ENCODE measurements at places on chromosomes 5 and 9.

- DNase-seq, result peak; percentile 58
These were observed 278.1 kb downstream of the AOPEP start for GRCh38 chr9:95004411-95005277.

DNA sequence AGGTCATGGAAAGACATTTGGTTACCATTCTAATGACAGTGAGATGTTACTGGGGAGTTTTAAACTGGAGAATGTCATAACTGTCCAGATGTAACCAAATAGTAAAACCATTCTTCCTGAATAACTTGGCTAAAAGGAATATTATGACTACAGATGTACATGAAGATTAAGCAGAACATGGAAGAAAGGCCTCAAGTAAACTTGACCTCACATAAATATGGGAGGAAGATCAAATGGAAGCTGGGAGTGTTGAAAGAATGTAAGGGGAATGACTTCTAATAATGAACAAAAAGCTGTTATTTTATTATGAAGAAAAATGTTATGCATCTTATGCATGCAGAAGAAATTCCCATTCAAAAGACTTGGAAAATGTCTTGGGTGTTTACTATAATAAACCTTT lies 107.7 kb upstream of the CDKN2B start:
- DNase-seq, result no peak

DNA sequence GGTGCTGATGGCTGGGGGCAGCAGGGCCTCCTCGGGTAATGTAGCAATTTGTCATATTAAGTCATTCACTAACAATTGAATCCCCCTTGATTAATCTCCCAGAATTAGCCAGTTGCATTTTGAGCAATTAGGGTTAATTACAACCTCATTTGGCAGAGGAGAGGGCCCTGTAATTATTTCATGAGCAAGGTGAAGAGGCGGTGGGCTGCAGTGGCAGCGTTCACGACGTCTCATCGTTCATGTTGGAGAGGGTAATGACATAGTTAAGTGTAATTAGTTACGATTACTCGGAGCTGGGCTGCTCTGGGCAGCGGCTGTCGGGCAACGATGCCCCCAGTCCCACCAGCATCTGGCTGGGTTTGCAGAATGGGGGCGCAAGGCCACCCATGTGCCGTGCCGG lies 46.0 kb downstream of the NEK6 start:
- DNase-seq, result no peak

DNA sequence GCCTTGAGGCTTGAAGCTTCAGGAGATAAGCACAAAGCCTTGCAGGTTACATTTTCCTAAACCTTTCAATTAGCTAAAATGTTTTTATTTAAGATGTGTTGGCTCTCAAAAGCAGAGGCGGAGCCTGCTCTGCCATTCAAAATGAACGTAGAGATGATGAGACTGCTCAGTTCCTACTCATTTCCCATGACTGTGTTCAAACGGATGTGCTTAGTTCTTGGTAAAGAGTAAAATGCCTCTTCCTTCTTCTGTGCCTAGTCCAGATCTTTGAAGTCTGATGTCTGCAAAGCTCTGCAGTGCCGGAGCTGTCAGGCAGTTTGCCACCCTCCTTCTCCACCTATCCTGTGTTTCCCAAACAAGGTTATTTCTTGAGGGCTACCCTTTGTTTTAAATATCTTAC lies 46.3 kb upstream of the ADAMTSL1 start:
- DNase-seq, result no peak

GRCh38 chr5:32020946-32021345 lies 153.2 kb downstream of the GOLPH3 start:
- DNase-seq, result no peak

GRCh38 chr5:123134653-123135181 lies 45.7 kb downstream of the PRDM6 start:
- no peak for DNase-seq

DNA sequence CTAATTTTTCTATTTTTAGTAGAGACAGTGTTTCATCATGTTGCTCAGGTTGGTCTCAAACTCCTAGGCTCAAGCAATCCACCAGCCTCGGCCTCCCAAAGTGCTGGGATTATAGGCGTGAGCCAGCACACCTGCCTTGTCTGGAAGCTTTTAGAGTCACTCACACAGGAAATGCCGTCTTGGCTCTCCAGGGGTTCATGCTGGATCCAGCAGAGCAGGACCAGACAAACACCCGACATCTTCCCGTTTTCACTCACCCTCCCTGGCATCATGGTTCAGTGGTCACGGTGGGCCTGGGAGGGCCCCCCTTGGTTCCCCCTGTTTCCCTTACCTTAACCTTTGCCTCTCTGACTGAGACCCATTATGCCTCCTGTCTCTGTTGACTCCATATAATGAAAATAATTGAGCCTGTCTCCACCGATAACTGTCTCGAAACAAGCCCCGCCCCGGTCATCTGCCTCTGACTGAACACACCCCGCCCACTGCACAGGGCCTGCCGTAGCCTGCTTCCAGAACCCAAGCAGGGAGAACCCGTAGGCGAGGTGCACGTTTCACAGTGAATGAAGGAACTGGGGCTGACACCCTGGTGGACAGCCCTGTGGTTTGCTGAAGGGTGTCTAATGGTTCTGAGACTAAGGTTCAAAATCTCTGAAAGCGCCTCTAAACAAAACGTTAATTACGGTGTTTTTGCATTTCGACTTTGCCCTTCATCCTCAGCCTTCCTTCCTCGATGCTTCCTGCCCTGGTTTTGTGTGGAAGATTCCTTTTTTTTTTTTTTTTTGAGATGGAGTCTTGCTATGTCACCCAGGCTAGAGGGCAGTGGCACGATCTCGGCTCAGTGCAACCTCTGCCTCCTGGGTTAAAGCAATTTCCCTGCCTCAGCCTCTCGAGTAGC lies 39.7 kb upstream of the SPRY4 start:
- no peak for DNase-seq

GRCh38 chr9:130990978-130991777 lies 17.8 kb upstream of the LAMC3 start:
- no peak for DNase-seq

- no peak for DNase-seq
These were observed 302.7 kb upstream of the NREP start for GRCh38 chr5:112059579-112060135.

DNA sequence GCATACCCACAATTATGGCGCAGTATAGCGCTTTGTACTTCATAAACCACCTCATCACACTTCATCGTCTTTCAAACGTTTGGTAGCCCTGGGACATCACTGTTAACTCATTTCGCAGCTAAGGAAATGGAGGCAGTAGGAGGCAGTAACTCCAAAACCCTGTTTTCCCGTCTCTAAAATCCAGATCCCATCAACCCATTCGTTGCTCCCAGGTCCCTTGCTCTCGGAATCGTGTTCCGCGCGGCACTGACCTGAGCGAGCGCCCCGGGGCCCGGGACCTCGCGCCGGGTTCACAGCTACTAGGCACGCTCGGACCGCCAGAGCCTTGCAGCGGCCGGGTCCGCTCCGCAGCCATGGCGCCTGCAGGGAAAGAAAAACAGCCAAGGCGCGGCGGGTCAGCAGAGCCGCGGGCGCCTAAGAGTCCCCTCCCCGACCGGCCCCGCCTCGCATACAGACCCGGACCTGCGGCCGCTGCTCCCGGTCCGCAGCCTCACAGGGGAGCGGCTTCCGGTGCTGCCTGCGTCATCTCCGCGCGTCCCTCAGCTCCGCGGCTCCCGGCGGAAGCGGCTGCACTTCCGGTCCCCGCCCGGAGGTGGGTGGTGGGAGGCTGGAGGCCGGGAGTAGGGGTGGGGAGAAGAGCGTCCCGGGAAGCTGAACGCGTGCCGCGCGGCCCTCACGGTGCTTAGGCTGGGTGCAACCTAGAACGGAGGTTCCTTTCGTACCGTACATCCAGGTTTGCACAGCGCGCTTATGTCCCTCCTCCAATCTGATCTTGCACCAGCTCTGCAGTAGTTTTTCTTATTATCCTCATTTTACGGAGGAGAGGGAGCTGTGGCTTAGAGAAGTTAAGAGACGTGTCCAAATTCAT lies at the start of gene FBXW2:
FBXW2 (minus strand) TSS at position 519 of the 868 bp plus-strand sequence. CDS start 5,158 bp downstream, outside the sequence.
- peak; percentile 59 for DNase-seq

GRCh38 chr5:180104168-180104530 lies 32.6 kb upstream of the RNF130 start:
- DNase-seq, result no peak

GRCh38 chr5:7467179-7467578 lies 71.2 kb downstream of the ADCY2 start:
- DNase-seq, result no peak

GRCh38 chr5:8471581-8471980 lies 602.6 kb downstream of the MTRR start:
- DNase-seq, result no peak

DNA sequence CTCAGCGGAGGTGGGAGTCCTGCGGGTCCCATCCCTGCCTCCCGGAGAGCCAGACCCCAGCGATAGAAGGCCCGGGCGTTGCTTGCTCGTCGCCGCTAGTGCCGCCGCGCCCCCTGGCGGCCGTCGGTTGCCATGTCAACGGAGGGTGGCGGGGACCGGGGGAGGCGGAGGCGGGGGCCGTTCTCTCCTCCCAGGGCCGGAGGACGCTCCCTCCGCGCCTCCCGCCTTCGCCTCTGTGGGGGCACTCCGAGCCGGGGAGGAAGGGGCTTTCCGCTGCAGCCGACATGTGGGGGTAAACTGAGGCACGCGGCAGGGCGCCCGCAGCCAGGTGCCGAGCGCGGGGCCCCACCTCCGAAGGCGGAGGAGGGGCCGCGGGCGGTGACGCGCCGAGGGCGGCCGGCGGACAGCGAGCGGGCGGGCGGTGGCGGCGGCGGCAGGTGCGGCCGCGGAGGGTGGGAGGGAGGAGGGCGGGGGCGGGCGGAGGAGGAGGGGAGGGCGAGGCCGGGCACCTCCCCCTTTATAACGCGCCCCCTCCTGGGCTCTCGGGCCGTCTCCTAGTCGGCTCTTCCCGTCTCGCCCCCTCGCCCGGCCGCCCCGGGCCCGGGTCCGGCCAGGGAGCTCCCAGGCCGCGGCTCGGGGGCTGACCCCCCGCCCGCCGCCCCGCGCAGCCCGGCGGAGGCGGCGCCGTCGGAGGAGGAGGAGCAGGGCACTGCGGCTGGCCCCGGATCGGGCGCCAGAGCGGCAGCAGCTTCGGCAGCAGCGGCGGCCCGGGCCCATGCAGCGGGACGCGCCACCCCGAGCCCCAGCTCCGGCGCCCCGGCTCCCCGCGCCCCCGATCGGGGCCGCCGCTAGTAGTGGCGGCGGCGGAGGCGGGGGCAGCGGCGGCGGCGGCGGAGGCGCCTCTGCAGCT lies 556 bp upstream of the CDK9 start:
- DNase-seq, result peak; percentile 53

DNA sequence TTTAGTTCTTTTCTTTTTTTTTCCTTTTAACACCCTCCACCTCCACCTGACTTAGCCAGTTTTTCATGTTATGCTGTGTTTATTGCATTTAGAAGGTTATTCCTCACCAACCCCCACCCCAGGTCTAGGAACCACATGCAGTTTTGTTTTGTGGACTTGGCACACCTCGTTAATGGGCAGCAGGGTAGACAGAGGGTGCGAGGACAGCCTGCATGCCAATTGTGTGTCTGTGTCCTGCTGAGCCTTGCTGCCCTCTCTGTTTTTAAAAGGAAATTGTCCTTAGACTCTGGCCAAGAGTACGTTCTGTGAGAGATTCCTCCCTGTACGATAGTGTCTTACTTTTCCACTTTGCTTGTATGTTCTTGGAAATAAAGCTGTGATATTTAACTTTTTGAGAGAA lies 13.9 kb downstream of the PIK3R1 start:
- DNase-seq, result no peak

GRCh38 chr9:228929-229695 lies 14.4 kb downstream of the DOCK8 start:
- no peak for DNase-seq

DNA sequence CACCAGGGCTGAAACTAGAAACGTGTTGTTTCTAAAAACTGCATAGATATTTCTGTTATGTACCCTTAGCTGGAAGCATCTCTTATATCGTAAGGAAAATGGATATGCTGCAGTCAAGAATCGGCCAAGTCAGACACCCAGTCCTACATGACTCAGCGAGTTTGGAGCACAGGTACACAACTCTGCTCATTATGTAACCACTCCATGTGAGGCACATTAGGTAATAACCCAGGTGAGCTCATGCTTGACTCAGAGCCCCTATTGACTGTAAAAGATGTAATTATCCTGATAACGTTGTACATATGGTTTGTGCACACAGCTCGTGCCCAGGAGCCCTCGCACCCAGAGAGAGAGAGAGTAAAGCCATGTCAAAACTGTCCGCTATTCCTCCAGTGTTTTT lies 593.7 kb upstream of the ACO1 start:
- DNase-seq, result no peak

- no peak for DNase-seq
These were observed 12.5 kb upstream of the MAMDC2 start for GRCh38 chr9:70031141-70031545.

DNA sequence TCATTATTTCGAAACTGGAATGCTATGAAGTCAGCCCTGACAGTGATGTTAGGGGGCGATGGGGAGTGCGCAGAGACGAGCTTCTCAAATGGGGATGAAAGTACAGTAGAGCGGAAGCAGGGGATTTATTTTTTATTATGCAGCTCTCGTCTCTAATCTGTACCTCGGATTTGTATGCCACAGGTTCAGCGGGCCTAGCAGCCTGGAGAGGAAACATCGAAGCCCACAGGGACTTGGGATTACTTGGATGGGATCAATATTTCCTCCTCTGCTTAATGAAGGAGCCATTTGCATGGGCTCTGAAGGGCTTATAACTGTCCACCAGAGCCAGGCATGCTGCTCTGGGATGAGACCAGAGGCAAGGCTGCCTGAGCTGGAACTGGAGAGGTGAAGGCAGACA lies 133.5 kb upstream of the RAPGEF1 start:
- no peak for DNase-seq

- DNase-seq, result peak; percentile 13
These were observed 29.4 kb upstream of the TMEM250 start for GRCh38 chr9:136147890-136148714.

GRCh38 chr5:71778678-71779276 lies 59.7 kb downstream of the CARTPT start:
- DNase-seq, result no peak

DNA sequence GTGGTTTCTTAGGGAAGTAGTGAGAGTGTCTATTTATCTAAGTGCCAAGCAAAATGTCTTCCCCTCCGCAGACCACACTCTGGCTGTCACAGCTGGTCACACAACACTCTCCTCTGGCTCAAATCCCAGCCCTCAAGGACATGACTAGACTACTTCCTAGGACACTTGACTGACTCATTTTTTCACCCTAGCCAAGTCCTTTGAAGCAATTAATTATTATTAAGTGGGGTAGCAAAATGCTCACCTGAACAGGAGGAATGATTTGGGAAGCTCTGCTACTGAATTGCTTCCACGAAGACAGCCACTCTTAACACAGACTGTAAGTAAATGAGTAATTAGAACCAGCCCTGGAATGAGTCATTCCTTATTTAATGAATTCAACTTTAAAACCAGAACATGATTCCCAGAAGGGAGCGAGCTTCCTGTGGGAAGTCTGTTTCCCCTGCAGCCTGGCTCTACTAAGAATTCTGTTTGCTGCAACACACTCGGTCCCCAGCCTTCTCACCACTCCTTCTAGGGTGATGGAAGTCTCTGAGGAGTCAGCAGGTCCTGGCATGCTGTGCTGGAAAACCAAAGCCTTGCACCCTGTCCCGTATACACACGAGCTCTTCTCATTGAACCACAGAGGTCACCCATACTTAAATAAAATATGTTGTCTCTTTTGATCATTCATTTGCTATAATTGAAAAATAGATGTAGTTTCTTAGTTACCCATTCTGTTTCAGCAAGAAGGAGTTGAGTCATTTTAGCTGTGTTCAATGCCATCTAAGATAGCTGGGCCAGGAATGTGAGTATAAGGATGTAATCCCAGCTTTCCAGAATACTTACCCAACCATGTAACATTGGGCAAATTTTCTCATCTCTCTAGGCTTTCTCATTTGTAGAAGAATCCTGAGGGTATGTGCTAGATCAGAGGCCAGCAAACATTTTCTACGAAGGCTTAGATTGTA lies 218.6 kb upstream of the RASEF start:
- no peak for DNase-seq

GRCh38 chr5:139847790-139848507 lies 52.3 kb downstream of the PSD2 start:
- DNase-seq, result no peak

Measured in NCI-H526 treated with DMSO at 0.1 percent for 48 hours (cell line).